ENCODE measurements at places on chromosomes 5 and 9. TPM values are rescaled to one million over a fixed set of nuclear protein-coding genes. Genes with fewer than 3 reads are reported as not detected.

Gene LRRC19
- total RNA-seq = not detected

GRCh38 chr5:54243483-54244080 lies 66.8 kb downstream of the ARL15 start:
- peak; percentile 42 for DNase-seq

DNA sequence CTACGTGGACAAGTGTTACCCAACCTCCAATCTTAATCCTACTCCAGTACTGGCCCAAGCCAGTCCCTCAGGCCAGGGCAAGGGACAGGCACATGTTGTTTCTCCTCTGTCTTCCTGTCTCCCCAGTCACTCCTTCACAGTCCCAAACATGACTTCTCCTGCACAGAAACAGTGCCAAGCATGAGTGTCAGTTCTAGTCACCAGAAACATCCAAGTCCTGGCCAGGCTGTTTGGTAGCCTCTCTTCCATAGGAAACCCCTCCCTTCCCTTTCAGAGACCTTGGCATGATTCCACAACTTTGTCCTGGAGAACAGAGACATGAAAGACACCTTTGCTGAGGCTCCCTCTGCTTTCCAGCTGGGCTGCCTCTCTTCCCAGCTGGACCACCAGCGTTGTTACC lies 56.2 kb upstream of the SLC2A8 start:
- DNase-seq = no peak

Gene RANBP17
- total RNA-seq = 10.6 TPM

- DNase-seq = peak; percentile 5
These were observed 78.4 kb downstream of the EBF1 start for GRCh38 chr5:159021136-159021900.

Gene C9orf152
- under 0.01 TPM for total RNA-seq

GRCh38 chr5:1156754-1157460 lies 44.5 kb upstream of the SLC6A19 start:
- DNase-seq = no peak

DNA sequence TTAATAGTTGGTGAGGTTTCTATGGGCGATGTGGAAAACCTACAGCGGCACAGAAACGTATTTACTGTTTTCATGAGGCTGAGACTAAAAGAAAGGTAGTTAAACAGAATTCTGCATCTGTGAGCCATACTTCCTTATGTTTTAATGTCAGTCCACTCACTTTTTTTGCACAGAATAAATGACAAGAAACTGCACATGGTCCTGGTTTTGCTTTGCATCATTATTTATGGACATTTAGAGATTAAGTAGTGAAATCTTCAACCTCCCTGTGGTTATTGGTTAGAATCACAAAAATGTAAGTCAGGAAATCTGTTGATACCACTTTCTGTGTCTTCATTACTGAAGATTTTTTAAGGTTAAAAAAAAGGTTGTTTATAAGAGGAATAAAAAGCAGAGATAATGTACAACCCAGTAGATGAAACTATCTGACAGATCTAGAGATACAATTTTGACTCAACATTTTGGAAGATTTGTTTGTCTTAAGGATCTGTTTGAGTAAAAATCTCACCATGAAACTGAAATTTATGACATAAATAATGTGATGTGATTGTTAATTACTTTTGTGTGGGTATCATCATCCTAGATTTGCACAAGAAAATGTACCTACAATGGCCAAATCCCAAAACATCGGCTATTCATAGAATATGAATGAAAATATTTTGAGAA lies 2.4 kb downstream of the PRR16 start:
- DNase-seq = no peak

GRCh38 chr9:27590651-27591050 lies 17.4 kb upstream of the C9orf72 start:
- DNase-seq = peak; percentile 58

DNA sequence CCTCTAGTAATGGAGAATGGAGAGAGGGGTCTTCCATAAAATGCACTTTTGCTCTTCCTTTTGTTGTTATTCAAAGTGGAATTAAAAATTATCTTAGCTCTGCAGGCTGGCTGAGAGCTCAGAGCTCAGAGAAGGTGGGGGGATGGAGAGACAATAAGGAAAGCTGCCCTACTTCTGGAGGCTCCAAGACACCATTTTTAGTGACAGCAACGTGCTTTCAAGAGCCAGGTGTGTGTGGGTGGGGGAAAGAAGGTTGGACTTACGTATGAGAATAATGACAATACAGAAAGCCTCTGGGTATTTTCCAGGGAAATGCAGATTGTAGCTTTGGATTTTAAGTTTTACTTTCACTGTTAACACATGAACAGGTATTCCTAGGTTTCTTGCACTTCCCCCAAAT lies 173.9 kb downstream of the TRPM3 start:
- no peak for DNase-seq

DNA sequence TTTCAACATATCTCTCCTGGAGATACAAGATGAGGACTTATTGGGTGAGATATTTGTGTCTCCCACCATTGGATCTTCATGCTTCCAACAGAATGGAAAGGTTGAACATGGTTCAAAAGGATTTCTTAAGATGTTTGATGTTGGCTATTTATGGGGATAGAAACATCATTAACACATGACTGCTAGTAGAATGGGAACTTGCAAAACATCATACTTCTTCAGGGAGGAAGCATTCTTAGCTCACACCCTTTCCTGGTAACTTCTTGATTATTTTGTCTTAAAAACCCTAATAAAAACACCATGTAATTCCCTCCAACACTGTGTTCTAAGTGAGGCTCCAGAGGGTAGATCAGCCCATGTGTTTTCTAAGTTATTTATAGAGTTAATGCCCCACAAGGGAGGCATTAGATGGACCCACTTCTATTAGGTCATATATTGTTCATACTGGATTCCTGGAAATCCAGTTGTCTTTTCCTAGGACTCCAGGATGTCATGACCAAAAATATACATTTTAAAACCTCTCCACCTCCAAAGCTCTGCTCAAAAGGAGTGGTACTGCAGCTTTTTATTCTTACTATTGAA lies 95.8 kb downstream of the FOXD1 start:
- no peak for DNase-seq

- DNase-seq = peak; percentile 90
These were observed 20.2 kb upstream of the SPARC start for GRCh38 chr5:151706906-151707305.

All from bronchial epithelial cell (primary cell).